ENCODE measurements at places on chromosomes 12 and 14.

GRCh38 chr14:36430169-36430568 is 89.9 kb downstream of the NKX2-1 start:
- DNase-seq, result no peak

GRCh38 chr14:50265029-50265428 is 33.7 kb upstream of the SOS2 start:
- DNase-seq, result no peak

DNA sequence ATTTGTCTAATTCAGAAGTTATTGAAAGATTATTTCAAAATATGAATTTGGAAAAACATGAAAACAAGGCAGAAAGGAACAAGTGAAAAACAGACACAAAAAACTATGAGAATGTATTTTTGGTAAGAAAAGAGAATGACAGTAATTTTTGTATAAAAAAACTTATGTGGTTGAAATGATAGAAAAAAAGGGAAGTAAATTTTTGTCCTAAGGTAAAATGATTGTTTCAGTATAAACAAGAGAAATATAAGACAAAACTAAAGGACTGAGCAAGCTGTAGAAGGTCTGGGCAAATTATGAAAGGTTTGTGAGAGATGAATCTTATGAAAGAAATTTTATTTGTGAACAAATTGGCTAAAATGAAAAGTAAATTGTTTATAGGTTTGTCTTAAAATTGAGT is 44.6 kb downstream of the CEP83 start:
- no peak for DNase-seq

DNA sequence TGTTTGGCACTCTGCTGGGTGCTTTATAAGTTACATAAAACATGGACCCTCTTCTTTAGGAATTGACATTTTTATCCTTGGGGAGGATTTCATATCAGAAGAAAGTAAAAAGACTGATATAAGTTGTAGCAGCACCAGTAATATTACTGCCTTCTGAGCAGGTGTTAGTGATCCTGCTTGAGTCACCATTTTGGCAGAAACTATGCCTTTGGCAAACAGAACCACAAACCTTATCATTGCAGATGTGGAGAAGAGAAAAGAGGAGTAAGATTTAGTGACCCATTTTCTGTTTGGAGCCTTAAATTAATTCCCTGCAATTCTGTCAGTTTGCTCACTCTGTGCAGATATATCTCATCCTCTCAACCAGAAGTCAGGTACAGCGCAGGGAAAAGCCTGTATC is 23.0 kb downstream of the ZNF410 start:
- DNase-seq, result no peak

DNA sequence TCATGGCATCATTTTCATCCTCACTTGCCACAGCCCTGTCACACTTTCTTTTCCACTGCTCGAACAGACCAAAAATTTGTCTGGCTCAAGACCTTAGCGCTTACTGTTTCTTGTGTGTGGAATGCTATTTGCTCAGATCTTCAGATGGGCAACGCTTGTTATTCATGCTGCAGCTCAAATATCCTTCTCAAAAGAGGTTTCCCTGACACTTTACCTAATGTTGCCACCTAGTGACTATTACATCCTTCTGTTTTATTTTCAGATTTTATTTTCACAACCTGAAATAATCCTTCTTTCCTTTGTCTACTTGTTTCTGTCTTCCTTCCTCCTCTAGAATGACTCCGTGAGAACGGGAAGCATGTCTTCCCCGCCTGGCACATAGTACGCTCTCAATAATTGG is 5.6 kb downstream of the FBXO33 start:
- DNase-seq, result peak; percentile 9

DNA sequence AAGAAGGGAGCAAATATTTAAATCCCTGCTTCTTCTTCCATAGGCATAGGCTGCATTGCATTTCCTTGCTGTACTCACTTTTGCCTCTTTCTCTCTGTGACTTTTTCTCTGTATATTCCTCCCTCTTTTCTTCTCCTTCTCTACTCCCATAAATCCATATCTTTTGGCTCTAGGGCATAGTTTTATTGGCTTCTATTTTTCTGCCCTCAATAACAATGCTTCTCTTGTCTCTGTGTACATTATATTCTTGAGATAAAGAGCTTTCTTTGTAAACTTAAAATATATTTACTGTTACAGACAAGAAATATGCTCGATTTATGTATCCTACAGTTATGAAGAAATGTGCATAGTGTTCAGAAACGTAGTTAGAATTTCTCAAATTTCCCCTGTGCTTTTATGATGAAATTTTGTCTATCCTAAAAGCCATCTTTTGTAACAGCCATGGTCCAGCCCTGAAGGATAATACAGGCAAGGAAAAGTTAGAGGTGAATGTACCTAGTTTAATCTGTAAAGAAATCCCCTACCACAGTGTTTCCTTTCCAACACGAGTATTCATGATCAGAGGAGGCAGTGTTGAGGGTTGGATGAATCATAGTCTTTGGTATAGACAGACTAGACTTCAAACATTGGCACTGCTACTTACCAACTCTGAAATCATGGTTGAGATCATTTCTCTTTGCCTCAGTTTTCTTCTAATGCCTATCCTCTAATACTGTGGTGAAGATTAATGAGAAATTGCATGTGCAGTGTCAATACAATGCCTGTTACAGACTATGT is 173.3 kb upstream of the FAR2 start:
- no peak for DNase-seq

- DNase-seq, result no peak
These were observed 14.7 kb downstream of the SLC2A14 start for GRCh38 chr12:7857971-7858370.

- no peak for DNase-seq
These were observed 605.0 kb downstream of the FSCB start for GRCh38 chr14:43901911-43902673.

- no peak for DNase-seq
These were observed 341.2 kb upstream of the DCN start for GRCh38 chr12:91523831-91524230.

- no peak for DNase-seq
These were observed 14.7 kb downstream of the JAG2 start for GRCh38 chr14:105153739-105154475.

Data from RWPE1 (cell line).